ENCODE measurements at places on chromosomes 16 and 17. TPM values are rescaled to one million over a fixed set of nuclear protein-coding genes. Genes with fewer than 3 reads are reported as not detected.

- no peak for DNase-seq
Observed at GRCh38 chr17:77887464-77888241, 70.8 kb upstream of the TNRC6C start.

The TNS4 gene
- not detected for total RNA-seq

DNA sequence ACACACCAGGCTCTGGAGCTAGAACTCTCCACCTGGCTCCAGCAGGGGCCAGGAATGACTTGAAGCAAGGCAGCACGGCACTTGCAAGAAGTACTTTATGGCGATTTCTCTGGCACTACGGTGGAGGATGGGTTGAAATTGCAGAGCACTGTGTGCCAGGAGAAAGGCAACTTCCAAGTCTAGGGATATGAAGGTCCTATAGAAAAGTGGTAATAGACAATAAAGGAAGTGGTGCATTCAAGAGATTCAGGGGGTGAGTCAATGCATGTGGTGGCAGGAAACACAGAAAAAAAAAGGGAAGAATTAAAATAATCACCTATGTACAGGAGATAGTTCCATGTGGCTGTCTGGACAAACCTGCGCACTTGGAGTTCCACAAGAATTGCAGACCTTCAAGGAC, 240.3 kb upstream of the DYNLRB2 start:
- DNase-seq = no peak

The PRSS36 gene
- 1.3 TPM for total RNA-seq

The FBXO39 gene
- not detected for total RNA-seq

The CD7 gene
- not detected for total RNA-seq

- no peak for DNase-seq
Observed at GRCh38 chr16:13435415-13435814, 484.5 kb upstream of the ERCC4 start.

- DNase-seq = no peak
Observed at GRCh38 chr17:33328129-33328528, 35.0 kb upstream of the ASIC2 start.

DNA sequence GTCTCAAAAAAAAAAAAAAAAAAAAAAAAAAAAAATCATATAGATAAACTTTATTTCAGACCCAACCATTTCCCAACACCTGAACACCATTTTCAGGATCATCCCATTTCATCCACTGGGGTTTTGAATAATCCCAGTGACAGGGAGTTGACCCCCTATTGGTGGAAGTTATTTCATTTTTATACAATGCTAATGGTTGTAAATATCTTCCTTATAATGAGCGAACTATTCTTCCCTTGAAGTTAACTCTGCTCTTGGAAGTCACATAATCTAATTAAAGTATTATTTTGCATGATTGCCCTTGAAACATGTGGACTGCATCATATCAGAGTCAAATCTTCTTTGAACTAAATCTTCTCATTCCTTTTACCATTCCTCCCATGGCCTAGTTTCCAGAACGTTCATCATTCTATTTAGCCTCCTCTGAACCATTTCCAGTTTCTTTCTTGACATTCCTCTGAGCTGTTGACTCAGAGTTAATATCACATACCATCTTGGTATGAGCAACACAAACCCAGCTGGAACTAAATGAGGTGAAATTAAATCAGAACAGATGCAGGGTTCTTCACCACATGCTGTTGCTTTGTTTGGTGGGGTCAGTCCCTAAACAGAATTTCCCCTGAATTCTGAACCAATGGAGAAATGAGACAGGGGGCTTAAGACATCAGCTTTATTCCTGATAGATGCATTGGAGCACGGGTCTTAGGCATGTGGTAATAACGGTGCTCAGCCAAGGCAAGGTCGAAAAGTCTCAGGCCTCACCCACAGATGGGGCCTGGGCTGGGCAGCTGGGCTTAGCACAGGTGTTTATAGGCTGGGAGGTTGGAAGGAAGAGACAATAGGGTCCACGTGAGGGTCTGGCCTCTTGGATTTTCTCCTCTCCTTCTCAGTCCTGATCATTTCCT, 8.9 kb downstream of the HSD17B2 start:
- peak; percentile 38 for DNase-seq

The SDR42E2 gene
- total RNA-seq = 0.12 TPM

DNA sequence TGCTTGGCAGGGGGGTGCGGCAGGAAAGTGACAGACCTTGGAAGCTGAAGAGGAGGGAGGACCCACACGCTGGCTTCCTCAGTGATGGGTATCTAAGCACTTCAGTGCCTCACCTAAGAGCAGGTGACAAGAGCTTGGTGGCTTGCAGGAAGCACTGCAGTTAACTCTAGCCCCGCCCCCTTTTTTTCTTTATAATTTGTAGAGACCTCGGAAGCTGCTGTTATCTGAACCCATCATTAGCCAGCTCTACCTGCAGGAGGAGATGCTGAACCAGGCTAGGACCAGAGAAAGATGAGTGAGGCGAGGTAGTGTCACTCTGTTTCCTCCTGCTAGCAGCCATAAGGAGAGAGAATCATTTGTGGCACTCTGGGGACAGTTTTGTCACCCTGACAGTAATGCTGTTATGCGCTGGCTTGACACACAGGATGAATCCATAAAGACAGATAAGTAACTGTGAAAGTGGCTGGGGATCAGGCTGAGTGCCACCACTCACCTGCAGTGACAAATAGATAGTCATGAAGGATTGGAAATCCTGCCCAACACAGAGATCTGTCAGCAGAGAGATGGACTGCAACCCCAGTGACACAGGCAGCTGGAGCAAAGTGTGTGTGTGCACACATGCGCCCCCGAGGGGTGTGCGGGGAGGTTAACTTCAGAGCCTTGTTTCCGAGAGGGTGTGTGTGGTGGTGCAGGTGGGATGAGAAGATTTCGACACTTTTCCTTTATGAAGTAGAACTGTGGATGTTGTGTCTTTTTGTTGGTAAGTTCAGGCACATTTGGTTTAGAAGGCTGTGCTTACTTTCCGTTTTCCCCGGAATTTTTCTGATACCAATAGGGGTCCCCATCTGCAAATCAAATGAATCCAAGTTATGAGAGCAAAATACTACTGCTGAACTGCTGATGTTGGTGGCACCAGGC, 224.0 kb downstream of the IRX3 start:
- no peak for DNase-seq

- DNase-seq = no peak
Observed at GRCh38 chr16:85554889-85555718, 58.0 kb upstream of the GSE1 start.

- no peak for DNase-seq
Observed at GRCh38 chr17:72346306-72346705, 225.5 kb downstream of the SOX9 start.

- no peak for DNase-seq
Observed at GRCh38 chr16:87845213-87845612, 24.1 kb downstream of the SLC7A5 start.

DNA sequence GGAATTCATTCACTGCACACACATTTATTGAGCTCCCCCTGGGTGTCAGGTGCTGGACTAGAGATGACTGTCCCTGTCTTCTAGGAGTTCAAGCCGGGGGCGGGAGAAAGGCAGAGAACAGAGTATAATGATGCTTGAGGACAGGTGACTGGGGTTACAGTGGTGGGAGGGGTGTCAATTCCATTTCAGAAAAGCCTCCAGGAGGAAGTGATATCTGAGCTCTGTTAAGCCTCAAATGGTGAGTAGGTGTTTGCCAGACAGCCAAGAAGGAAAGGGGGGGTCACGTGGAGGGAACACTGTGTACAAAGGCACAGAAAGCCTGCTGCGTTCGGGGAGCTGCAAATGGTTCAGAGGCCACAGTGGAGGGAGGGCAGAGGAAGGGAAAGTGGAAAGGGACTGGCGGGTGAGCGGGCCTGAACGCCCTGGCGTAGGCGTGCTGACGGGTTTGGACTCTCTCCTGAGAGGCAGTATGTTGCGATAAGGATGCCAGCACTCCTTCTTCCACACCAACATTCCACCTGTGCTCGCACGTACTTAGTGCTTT, 9.7 kb upstream of the NXPH3 start:
- DNase-seq = no peak

GRCh38 chr16:16036359-16036792, 87.0 kb downstream of the ABCC1 start:
- no peak for DNase-seq

- DNase-seq = no peak
Observed at GRCh38 chr16:53668869-53669268, 34.8 kb downstream of the RPGRIP1L start.

DNA sequence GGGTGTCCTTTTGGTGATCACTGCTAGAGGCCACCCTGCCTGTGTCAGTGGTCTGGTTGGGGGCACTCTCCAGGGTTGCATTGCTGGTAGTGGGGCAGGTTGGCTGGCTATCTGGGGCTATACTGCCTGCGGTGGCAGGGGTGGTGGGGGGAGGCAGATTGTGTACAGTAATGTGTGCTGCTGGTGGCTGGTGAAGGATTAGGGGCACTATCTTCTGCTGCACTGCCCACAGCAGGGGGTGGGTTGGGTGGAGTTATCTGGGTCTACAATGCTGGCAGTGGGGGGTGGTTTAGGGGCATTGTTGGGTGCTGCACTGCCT, 204.0 kb upstream of the WSB1 start:
- DNase-seq = no peak

GRCh38 chr17:32863559-32863958, 13.4 kb downstream of the MYO1D start:
- DNase-seq = no peak

DNA sequence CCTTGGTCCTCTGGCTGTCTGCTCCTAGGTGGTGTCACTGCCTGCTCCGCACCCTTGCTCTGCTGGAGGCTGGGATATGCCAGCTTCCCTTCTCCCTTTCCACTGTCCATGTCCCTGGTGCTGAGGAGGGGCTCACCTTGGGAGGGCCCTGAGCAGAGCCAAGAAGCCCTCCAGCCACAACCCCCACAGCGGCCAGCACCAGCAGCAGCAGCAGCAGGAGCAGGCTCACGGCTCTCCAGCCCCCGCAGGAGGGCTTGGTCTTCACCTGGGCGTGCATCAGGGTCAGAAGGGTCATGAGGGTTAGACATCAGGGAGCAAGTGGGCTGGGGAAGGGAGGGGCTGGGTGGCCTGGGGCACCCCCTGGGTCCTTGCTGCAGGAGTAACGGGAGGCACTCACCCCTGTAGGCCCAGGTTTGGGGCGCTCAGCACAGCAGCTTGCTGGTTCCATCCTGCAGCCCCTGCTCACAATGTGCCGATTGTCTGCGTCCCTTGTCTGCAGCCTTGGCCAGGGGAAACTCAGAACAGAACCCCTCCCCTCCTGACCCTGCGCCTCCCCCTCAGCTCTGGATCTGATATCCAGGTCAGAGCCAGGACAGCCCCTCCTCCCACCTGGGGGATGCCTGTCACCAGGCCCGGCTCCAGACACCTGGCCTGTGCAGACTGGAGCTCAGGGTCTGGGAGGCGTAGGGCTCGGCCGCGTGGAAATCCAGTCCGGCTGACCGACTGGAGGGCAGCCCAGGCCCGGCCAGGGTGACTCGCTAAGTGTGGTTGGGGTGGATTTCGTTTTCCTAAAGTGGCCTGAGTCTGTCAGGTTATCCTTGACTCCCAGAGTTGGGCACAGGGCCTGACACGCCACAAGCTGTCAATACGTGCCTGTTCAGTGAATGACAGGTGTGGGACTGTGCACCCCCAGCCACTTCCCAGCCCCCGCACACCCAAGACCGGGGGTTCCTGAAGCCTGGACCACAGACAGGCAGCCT, at the start of gene BRICD5:
TSS of gene BRICD5 (minus strand) at position 478 of the 980 bp plus-strand sequence. CDS start at position 448, 30 bp downstream.
- no peak for DNase-seq

DNA sequence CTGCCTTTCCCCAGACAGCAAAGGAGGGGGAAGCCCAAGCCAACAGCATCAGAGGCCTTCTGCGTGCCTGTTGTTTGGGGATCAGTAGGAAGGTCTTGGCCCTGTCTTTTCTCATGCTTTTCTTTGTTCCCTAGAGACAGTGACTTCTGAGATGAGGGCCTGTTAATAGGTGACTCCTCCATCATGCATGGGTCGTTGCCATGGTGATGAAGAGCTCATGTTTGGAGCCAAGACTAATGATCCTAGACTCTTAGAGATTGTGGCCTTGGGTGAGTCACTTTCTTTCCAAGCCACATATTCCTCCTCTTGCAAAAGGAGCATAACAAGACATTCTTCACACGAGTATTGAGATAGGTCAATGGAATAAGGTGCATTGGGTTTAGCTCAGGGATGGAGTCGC, 201.1 kb upstream of the ASIC2 start:
- DNase-seq = peak; percentile 97

DNA sequence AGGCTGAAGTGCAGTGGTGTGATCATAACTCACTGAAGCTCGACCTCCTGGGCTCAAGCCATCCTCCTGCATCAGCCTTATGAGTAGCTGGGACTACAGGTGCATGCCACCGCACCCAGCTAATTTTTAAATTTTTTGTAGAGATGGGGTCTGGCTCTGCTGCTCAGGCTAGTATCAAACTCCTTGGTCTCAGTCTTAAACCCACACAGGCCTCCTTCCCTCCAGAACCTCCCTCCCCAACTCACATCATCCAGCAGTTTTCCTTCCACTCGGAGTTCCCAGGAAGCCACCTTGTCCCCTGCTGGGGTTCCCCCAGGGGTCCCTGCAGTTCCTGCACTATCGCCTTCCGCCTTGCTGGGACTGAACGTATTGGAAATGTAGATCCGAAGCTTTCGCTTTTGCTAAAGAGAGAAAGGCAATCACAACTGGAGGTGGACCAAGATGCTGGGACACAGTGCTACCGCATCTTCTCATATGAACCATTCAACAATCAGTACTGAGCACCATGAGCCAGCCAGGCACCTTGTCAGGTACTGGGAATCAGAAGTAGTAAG, 7.2 kb downstream of the SMARCD2 start:
- no peak for DNase-seq

The AOC3 gene
- not detected for total RNA-seq

DNA sequence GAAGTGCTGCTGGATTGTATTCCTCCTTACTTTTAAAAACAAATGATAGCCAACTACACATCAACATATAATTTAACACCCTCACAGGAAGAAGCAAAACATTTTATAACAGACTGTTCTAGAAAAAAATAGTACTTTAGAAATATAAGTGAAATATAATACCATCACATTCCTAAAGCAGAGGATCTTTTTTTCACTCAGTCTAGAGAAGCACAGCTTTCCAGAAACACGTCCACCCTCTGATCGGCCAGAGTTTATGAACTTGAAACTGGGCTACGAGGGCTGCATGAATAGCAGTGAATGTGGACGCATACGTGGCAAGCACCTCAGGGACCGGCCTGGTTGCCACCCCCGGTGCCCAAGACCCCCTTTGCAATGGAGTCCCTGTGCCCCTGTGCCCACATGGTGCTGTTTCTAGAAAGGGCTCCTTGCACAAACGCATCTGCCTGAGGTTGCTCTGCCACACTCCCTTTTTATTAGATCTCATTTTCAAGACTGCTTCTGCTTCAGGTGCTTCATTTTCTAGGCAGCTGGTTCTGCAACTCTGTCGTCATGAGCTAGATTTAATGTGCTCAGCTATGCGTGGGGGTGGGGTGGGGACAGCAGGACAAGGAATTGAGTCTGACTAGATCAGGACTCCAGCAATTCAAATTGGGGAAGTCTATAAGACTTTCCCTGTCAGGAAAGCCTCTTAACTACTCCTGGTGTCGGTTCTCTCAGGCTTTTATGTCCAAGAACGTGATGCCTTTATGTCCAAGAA, 29.1 kb upstream of the ERN1 start:
- no peak for DNase-seq

The HCRT gene
- total RNA-seq = not detected

DNA sequence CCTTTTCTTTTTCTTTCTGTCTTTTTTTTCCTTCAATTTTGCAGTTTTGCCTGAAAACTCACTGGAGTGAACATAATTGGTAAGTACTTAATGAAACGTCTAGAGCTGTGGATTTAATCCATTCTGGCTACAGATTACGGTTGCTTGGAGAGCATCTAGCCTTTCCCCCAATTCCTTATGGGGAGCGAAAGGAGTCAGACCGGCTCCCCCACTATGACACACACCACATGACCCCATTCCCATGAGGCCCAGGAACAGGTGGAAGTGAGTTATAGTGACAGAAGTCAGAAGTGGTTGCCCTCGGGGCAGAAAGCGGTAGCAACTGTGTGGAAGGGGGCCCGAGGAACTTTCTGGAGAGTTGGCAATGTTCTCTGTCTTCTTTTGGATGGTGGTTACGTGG, 41.2 kb downstream of the EMP2 start:
- DNase-seq = no peak

The MYLK3 gene
- not detected for total RNA-seq
